ENCODE measurements at places on chromosomes 12 and 14. TPM values are rescaled to one million over a fixed set of nuclear protein-coding genes. Genes with fewer than 3 reads are reported as not detected.

- peak within 1 kb of the TSS; percentile 75 for H3K27ac ChIP-seq
- peaks cover 13% of the 10 kb centered on the region for H3K4me1 ChIP-seq
- peak within 1 kb of the TSS; percentile 95 for H3K4me3 ChIP-seq
These were observed at the start of gene ALG10B for GRCh38 chr12:38316391-38317129. Gene ALG10B (plus strand): TSS chr12:38316774. CDS start chr12:38316894, 120 bp downstream.

DNA sequence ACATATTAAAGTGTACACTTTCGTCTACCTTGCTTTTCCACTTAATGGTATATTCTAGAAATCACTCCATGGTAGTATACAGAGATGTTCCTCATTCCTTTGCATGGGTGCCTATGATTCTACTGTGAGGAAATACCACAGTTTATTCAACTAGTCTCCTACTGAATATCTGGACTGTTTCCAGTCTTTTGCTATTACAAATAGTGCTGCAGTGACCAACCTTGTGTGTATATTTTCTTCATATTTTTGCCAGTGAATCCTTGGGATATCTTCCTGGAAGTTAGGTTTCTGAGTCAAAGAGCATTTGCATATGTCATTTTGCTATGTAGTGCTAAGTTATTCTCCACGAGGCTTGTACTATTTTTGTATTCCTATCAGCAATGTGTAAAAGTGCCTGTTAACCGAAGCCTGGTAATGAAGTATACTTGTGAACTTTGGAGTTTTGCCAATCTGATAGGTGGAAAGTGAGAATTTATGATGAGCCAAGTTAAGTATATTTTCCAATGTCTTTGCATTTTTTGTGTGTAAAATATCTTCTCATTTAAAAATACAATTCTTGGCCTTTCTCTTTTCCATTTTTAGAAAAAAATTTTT is 31.3 kb upstream of the TMEM263 start:
- no peak overlapping the region for H3K27ac ChIP-seq
- no peak for DNase-seq
- H3K4me1 ChIP-seq: no peaks in the 10 kb centered on the region

GRCh38 chr14:98069712-98070171 is 1202.3 kb downstream of the BCL11B start:
- H3K36me3 ChIP-seq: no peaks in the 10 kb centered on the region
- no peaks in the 10 kb centered on the region for H3K4me1 ChIP-seq
- DNase-seq: no peak
- H3K4me3 ChIP-seq: no peak overlapping the region
- H3K27me3 ChIP-seq: no peaks in the 10 kb centered on the region

TRAF3 gene
- 27.7 TPM for total RNA-seq
